Amniotic stem cell (primary cell): ENCODE measurements at places on chromosomes 3 and 15.

DNA sequence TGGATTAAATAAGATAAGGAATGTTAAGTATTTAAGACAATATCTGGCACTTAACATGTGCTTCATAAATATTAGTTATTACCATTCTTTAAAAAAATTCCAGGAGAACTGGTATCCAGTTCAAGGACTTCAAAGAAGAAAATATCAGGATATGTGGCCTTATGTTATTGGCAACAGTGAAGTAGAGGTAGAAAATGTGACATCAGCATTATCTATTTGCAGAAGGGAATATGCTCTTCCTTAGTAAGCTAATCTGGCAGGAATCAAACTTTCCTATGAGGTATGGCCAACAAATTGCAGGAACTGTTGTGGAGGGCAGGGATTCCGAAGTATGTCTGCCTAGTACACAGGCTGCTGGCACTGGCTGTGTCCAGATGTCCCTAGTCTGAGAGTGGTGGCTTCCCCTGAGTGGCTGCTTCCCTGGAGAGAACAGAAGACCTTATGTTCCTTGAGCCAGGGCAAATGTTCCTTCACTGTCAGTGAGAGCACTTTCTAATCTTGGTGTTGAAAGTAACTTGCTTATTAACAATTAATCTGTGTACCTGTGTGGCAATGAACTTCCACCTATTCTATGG lies 351.7 kb upstream of the THRB start:
- no peak for DNase-seq

- DNase-seq = no peak
Observed at GRCh38 chr3:172352786-172353185, 95.5 kb downstream of the GHSR start.

DNA sequence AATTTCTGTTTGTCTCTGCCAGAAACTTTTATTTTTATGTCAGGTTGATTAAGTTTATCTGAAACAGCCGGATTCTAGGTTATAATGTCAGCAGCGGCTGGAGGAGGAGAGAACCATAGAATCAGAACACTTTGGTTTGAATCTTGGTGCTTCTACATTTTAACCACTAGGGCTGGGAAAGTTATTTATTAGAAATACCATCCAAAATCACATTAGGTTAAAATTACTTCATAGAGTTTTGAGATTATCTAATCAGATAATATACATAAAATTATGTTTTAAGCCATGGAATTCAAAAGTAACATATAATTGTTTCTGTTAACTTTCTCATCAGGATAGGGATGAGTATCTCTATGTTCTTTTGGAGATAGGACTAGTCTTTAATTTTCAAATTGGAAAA lies 502.9 kb downstream of the ROBO1 start:
- no peak for DNase-seq

- DNase-seq = no peak
Observed at GRCh38 chr3:108180194-108180593, 42.0 kb downstream of the IFT57 start.

DNA sequence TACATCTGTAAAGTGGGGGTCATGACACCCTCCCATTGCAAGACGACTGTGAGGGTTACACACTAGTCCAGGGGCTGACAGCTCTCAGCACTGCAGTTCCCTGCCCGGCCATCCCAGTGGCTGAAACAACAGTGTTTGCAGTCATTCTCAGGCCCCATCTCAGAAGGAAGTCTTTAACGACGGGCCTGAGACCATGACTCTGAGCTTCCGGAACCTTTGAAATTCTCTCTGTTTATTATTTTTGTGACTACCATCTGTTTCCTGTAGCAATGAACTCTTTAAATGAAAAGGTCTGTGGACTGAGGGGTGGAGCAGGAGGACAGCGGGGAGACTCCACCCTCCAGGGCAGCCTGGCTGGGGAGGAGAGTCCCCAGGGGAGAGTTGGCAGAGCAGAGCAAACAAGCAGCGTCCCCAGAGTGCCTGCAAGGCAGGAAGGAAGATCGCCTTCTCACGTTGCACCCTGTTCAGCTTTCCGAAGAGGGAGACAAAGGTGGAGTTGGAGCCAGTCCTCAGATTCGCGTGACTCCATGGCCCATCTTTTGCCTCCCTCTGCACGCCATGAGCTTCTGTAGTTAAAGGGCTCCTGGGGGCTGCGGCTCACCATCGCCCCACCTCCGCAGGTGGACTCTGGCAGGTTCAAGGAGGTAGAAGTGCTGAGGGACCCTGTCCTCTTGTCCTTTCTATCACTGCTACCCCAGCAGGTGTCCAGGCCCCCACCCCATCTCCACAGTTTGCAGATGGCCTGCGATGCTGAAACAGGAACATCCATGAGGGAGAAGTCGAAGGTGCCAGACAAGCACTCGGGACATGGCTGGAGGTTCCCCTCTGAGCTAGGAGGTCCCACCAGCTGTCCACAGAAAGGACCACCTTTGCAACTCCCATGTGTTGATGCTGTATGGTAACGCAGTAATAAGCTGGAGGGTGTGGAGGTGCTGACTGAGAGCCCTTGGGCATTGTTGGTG lies 525.8 kb upstream of the PROK2 start:
- DNase-seq = peak; percentile 42

GRCh38 chr3:128854475-128854874 lies 24.9 kb upstream of the ACAD9 start:
- DNase-seq = no peak

- DNase-seq = no peak
Observed at GRCh38 chr3:134651347-134652041, 672 bp upstream of the KY start.
